ENCODE measurements at places on chromosomes 2 and 18. TPM values are rescaled to one million over a fixed set of nuclear protein-coding genes. Genes with fewer than 3 reads are reported as not detected.

The GYPC gene
- 185 TPM for total RNA-seq

DNA sequence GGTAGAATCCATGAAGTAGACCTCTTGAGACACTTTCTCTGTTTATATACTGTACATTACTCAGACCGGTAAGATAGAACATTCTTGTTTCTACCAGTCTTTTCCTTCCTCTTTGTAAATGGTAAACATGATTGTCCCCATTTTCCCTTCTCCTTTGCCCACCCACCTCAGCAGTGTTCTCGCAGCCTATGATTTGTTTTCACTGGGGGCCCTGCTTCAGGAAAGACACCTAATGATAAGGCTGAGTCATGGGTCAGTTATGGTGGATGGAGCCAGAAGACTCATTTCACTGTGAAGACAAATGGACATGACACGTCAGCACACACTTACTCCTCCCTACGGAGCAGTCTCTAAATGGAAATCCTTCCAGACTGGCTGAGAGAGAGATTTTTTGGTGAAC lies 23.7 kb downstream of the CENPO start:
- no peak for DNase-seq

DNA sequence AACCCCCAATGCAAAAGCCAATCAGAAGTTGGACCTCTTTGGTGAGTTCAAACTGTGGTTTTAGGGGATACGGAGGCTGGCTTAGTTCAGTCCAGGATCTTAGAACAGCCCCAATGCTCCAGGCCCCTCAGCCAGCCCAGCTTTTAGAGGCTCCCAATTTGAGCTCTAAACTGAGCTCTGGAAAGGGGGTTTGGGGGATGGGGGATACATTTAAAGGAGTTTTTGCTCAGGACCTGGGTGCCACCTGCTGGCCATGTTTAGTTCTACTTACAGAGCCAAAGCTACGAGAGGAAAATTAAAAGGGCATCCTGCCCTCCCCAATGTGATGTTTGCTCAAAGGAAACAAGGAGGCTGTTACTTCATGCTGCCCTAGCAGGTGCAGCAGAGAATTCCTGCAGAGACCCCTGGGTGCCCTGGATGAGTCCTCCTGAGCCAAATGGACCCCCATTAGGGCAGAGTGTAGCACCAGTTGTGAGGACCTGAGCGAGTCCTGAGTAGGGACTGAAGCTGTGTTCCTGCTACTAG lies 15.9 kb upstream of the TMEM214 start:
- no peak for DNase-seq

The TLX2 gene
- not detected for total RNA-seq

GRCh38 chr18:23306822-23307221 lies 146.3 kb upstream of the RIOK3 start:
- no peak for DNase-seq

The SANBR gene
- 14.2 TPM for total RNA-seq

DNA sequence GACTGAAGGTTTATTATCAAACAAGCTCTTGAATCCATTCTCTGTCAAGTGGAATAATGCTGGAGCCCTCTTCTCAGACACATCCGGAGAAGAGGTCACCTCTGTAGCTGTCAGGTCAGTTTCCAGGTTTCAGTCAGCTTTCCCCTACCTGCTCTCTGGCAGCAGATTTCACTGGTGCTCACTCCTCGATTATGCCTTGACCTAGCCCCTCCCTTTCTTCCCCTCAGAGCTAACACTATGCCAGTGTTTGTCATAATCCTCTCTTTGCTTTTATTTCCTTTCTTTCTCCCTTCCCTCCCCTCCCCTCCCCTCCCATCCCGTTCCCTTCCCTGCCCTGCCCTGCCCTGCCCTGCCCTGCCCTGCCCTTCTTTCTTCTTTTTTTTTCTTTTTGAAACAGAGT lies 22.5 kb upstream of the PLEKHM3 start:
- no peak for DNase-seq

DNA sequence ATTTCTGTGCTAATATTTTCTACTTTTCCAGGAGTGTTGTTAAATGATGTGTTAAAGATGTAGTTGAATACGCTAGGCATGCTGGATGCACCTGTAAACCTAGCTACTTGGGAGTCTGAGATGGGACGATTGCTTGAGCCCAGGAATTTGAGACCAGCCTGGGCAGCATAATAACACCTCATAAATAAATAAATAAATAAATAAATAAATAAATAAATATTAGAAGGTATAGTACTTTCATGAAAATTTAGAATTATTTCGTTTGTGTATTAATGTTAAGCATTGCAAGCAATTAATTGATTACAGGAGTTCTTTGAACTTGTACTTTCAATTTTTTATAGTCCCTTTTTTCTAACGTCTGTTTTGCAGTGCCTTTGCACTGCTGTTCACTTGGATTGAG lies 137.2 kb downstream of the ATP9B start:
- DNase-seq = no peak

GRCh38 chr2:134200036-134200618 lies 53.7 kb upstream of the MGAT5 start:
- DNase-seq = no peak

The DLX2 gene
- 1.6 TPM for total RNA-seq

- DNase-seq = no peak
These were observed 8.8 kb upstream of the SLC35F5 start for GRCh38 chr2:113765276-113765675.

DNA sequence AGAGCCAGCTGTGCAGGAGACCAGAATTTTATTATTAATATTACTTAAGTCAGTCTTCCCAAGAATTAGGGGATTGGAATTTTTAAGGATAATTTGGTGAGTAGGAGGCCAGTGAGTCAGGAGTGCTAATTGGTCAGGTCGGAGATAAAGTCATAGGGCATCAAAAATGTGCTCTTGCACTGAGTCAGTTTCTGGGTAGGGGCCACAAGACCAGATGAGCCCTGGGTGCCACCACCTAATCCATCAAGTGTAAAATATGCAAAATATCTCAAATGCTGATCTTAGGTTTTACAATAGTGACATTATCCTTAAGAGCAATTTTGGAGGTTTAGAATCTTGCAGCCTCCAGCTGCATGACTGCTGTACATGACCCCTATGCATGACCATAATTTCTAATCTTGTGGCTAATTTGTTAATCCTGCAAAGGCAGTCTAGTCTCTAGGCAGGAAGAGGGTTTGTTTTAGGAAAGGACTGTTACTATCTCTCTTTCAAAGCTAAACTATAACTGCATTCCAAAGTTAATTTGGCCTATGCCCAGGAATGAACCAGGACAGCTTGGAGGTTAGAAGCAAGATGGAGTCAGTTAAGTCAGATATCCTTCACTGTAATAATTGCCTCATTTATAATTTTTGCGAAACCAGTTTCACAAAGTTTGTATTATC lies 215.9 kb downstream of the RNF152 start:
- no peak for DNase-seq

DNA sequence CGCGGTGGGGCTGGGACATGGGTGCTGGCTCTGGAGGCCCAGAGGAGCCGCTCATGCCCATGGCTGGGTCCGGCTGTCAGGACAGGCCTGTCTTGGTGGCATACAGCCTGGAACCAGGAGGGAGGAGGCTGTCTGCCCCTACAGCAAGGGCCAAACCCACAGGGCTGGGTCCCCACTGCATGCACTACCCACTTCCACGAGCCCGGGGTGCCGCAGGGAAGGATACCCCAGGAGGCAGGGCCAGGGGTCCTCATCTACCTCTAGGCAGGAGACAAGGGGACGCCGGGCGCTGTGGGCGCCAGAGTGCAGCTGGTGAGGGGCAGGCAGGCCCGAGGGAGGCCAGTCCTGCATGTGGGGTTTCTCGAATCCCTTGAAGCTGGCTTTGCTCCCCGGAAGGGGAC lies 95.1 kb upstream of the GPC1 start:
- DNase-seq = no peak

The CIB4 gene
- total RNA-seq = not detected

GRCh38 chr2:240149943-240150784 lies 9.7 kb upstream of the OTOS start:
- no peak for DNase-seq

- DNase-seq = no peak
These were observed 20.0 kb downstream of the DGUOK start for GRCh38 chr2:73946666-73947065.

The SERPINB11 gene
- total RNA-seq = not detected

DNA sequence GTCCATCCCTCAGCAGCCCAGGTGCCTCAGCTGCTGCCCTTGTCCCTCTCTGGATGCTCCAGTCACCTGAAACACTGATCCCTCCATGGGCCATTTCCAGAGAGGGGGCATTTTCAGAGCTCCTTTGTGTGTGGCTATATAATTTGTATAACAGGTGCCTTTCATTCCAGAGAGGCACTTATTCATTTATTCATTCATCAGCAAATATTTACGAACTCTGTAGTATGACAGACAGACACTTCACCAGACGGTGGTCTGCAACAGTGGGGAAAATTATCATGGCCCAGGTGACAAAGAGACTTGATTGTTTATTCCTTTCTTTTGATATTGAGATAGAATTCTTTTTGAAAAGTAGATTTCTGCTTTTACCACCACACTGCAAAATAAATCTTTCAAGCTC lies 361.7 kb downstream of the TMEM182 start:
- DNase-seq = no peak

The HMSD gene
- not detected for total RNA-seq

- DNase-seq = no peak
These were observed 115.5 kb upstream of the ITGA6 start for GRCh38 chr2:172311921-172312345.

GRCh38 chr2:239316562-239317465 lies 84.0 kb downstream of the HDAC4 start:
- DNase-seq = peak; percentile 47
